Glutamatergic neuron (in vitro differentiated cells): ENCODE measurements at places on chromosomes 4 and X.
A peak's percentile ranks its signal among the peaks of the same experiment; 100 is the strongest.

DNA sequence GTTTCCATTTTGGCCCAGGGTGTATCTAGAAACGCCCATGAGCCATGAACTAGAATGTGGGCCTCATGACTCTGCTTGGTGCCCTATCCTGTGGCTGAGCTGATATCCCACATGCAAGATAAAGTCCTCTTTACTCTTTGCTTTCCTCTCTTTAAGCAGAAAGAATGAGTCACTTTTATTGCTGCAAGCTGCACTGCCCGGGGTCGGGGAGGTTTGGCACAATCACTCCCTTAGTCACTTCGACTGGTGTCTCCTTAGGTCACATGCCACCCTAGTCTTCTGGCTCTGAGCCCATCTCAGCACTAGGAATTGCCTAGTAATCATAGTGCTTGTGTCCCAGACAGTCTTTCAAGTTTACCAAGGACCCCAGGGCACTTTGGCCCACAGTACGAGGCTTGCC lies 75.1 kb upstream of the CXorf66 start:
- no peak for DNase-seq

GRCh38 chrX:107701493-107702121 lies 73.3 kb downstream of the PRPS1 start:
- peak; percentile 57 for DNase-seq

DNA sequence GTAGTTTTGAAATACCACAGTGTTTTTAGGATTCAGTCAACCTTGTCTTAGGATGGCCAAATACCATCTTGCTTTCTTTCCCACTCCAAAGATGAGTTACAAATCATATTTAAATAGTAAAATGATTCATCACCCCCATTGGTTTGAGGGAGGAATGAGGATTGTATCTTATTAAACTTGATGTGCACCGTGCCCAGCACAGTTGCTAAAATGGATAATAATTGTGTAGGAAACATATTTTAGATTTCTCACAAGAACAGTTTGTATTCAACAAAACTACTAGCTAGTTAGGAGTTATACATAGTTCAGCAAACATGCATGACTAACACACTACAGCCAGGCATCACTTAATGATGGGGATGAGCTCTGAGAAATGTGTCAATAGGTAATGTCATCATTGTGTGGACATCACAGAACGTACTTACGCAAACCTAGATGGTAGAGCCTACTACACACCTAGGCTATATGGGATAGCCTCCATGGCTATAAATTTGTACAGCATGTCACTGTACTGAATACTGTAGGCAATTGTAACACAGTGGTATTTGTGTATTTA lies 245.4 kb downstream of the FBXW7 start:
- no peak for DNase-seq

DNA sequence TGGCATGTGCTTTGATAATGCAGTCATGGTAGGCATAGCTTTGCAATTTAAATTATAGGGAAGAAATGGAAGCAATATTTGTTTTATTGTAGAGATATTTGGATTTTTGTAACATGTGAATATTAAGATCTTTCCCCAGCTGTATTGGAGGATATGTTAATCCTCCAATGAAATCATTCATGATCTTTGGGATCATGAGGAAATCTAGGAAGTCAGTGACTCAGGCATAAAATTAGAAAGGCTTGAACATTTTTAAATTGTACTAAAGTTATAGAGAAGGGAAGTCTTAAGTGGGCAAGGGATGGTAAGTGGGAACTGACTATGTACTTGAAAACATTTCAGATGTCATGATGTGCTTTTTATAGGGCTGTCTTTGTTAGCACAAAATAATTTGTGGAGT lies 46.8 kb downstream of the FIP1L1 start:
- no peak for DNase-seq

DNA sequence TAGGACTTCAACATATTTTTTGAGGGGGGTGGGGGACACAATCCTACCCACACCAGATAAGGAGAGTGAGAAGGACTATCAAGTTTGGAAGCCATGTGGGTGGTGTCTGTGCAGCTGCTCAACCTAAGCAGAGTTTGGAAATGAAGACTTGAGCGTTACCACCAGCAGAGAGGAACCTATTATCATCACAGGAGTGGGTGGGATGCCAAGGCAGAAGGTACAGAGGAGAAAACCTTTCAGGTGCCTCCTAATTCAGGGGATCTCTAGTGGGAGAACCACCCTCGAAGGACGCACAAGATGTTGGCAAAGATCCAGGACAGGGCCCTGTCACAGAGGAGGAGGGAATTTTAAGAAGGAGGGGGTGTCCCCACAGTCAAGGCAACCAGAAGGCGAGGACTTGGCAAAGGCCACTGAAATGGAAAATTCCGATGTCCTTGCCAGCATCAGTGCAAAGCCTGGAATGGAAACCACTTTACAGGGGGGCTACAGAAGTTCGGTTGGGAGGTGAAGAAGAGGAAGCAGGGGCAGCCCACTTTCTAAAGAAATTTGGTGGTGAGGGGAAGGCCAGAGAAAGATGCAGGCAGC lies 8.4 kb upstream of the GPM6B start:
- no peak for DNase-seq
